Heart left ventricle (tissue), 16 donors: ENCODE measurements at places on chromosomes 6 and 20. TPM values are rescaled to one million over a fixed set of nuclear protein-coding genes. Genes with fewer than 3 reads are reported as not detected.

ZC2HC1B gene
- not detected for total RNA-seq

LAMA4 gene
- 86.6 TPM for total RNA-seq

DNA sequence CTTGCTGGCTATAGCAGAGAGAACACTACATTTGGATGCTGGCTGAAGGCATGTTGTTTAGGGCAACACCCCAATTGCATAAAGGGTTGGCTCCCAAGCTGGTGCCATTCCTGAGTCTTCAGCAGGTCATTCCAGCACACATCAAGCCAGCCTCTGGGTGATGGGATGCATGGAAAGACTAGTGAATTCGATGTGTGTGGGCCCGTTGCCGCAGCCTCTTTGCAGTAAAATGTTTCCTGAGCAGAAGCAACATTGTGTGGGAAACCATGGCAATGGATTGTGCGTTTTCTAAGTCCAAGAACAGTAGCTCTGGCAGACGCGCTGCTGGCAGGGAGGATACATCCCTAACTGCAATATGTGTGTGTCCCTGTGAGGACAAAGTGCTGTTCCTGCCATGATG is 142.4 kb upstream of the SLC24A3 start:
- no peaks in the 10 kb centered on the region for H3K4me1 ChIP-seq
- no peak overlapping the region for H3K27ac ChIP-seq
- H3K4me3 ChIP-seq = no peak overlapping the region
- DNase-seq = no peak
- H3K27me3 ChIP-seq = no peaks in the 10 kb centered on the region
- no peaks in the 10 kb centered on the region for H3K36me3 ChIP-seq

GRCh38 chr6:39338397-39338796 is 15.9 kb upstream of the KCNK16 start:
- no peaks in the 10 kb centered on the region for H3K27me3 ChIP-seq
- peaks cover 16% of the 10 kb centered on the region for H3K4me1 ChIP-seq
- no peak overlapping the region for H3K27ac ChIP-seq
- no peaks in the 10 kb centered on the region for H3K36me3 ChIP-seq
- H3K4me3 ChIP-seq = no peak overlapping the region

DNA sequence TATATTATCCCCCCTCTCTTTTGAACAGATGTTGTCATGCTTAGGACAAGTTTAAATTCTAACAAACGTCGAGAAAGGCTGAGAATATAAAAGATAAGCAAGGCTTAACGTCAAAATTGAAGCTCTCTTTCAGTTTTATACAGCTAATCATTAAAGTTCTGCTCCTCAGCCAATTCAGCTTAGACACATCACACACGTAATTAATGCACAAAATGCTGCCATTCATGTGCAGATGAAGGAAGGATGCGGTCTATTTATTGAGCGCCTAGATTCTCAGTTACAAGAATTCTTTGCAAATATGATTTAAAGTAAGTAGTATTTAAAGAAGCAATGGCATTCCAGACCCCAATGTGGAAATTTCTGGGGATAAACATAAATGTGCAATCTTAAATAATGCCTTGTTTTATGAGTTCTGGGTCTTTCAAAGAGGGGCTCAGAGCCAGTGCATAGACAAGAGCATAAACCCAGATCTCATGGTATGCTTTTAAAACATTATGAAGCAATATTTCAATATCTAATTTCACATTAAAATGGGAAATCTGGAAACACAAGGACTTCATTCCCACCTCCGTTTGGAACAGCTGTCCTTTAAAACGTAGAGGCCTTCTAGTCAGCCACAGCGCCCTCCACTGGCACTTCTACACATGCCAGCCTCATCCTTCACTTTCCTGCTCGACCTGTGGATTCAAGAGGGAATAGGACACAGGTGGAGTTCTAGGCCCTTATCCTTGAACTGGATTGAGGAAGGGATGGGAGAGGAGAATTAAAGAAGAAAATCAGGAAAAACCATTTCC is 85.8 kb downstream of the LYRM4 start:
- H3K27ac ChIP-seq = no peak overlapping the region
- no peaks in the 10 kb centered on the region for H3K27me3 ChIP-seq
- H3K36me3 ChIP-seq = no peaks in the 10 kb centered on the region
- DNase-seq = no peak
- H3K4me1 ChIP-seq = no peaks in the 10 kb centered on the region
- H3K4me3 ChIP-seq = no peak overlapping the region

DNA sequence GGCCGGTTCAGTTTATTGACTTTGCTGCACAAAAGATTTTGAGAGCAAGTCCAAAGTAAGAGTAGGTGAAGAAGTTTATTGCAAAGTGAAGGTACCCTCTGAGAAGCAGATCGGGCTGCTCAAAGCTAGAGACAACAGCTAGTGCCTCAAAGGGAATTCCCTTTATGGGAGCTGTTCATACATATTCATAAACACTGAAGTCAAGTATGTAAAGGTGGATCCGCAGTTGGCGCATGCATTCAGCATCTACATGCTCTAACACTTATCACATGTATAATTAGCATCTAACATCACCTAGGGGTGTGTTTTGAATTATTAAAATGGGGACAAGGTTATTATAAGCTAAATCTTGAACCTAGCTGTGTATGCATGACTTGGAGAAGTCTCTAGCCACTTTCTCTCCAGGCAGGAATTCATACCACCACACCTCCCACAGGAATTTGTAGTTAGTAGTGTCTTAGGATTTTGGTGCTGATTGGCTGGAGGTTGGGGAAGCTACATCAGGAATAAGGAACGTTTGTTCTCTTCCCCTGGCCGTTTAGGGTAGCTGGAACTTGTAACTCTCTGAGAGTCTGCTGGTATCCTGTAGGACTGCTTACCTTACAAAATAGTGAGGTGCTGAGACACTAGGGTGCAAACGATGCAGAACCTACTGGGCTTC is 1633.9 kb downstream of the GRIK2 start:
- H3K36me3 ChIP-seq = no peaks in the 10 kb centered on the region
- H3K27me3 ChIP-seq = no peaks in the 10 kb centered on the region
- no peak overlapping the region for H3K27ac ChIP-seq

GRCh38 chr6:138161338-138162110 is at the start of gene ARFGEF3:
TSS of gene ARFGEF3 (plus strand) at chr6:138161939. CDS start at chr6:138162087, 148 bp downstream.
- no peaks in the 10 kb centered on the region for H3K36me3 ChIP-seq
- H3K4me1 ChIP-seq = no peaks in the 10 kb centered on the region
- peak; percentile 69 for DNase-seq
- H3K4me3 ChIP-seq = peak within 1 kb of the TSS; percentile 66
- peaks cover 23% of the 10 kb centered on the region for H3K27me3 ChIP-seq

DNA sequence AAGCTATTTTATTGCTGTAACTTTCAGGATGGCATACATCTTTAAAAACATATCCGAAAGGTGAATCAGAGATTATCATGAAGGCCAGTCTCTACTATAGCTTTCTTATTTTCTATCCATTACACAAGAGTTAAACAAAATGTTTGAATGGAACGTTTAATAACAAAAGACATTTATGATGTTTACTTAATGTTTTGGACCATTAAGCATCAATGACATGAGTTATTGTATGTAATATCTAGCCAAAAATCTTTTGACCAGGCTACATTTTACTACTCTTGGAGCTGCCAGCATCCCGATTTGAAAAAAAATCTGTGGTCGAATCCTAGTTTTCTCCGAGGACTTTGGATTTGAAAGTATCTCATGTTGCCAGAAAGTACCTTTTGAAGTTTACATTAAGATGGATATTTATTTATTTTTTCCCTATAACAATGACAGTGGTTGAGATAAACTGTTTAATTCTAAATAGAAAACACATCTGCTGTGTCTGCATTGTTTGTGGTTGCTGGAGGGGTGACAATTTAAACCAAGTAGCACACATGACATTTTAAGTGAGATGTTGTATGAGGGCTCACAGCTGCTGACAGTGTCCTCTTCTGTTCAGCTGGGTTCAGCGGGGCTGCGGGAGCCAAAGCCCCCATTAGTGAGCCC is 293.7 kb upstream of the TCF21 start:
- DNase-seq = no peak
- no peak overlapping the region for H3K4me3 ChIP-seq
- H3K27ac ChIP-seq = no peak overlapping the region
- no peaks in the 10 kb centered on the region for H3K4me1 ChIP-seq
- no peaks in the 10 kb centered on the region for H3K36me3 ChIP-seq

IFT52 gene
- 4.9 TPM for total RNA-seq

DNA sequence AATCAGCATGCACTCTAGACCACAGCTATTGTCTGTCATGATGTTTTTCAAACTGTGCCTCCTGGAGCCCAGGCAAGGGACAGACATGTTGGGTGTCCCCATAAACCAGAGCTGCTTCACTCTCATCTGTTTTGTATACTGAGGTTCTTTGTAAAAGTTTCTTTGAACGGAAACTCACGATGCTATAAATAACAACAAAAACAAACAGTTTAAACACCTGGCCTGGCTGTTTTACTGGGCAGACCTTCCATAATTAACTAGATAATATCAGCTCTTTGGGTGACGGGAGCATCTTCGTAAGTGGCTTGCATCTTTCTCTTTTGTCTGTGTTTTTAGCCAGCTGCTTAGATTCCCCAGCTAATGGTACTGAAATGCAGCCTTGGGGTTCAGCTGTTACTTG is 190.3 kb downstream of the ZDHHC14 start:
- no peak overlapping the region for H3K4me3 ChIP-seq
- no peaks in the 10 kb centered on the region for H3K4me1 ChIP-seq
- no peak for DNase-seq
- H3K36me3 ChIP-seq = no peaks in the 10 kb centered on the region
- H3K27me3 ChIP-seq = no peaks in the 10 kb centered on the region
- no peak overlapping the region for H3K27ac ChIP-seq

GRCh38 chr6:52243282-52243893 is 912 bp downstream of the IL17F start:
- DNase-seq = no peak
- no peaks in the 10 kb centered on the region for H3K36me3 ChIP-seq
- H3K4me3 ChIP-seq = no peak overlapping the region
- H3K27me3 ChIP-seq = no peaks in the 10 kb centered on the region
- no peaks in the 10 kb centered on the region for H3K4me1 ChIP-seq

GRCh38 chr6:16921399-16922110 is 160.3 kb upstream of the ATXN1 start:
- H3K27me3 ChIP-seq = no peaks in the 10 kb centered on the region
- no peaks in the 10 kb centered on the region for H3K36me3 ChIP-seq
- no peak overlapping the region for H3K4me3 ChIP-seq
- DNase-seq = no peak
- no peak overlapping the region for H3K27ac ChIP-seq
- no peaks in the 10 kb centered on the region for H3K4me1 ChIP-seq

- H3K36me3 ChIP-seq = no peaks in the 10 kb centered on the region
- no peak for DNase-seq
- H3K4me1 ChIP-seq = peaks cover 4% of the 10 kb centered on the region
Measured at GRCh38 chr6:12890171-12890790, 173.7 kb downstream of the PHACTR1 start.

DNA sequence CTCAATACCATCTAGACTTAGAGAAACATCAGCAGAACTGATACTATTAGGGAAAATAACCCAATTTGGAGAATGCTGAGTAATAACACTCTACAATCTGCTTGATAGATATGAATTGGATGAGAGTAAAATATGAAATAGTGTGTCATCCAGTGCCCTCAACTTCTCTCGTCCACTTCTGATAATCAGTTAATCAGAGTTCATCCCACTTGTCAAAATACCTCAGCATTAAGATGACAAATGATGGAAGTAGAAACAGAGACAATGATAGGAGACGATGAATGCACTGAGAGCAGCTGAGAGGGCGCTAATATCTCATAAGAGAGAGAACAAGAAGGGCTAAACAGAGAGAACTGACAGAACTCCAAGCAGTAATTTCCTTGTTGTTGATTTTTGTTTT is 699.6 kb downstream of the EPHA7 start:
- H3K4me1 ChIP-seq = no peaks in the 10 kb centered on the region
- no peaks in the 10 kb centered on the region for H3K27me3 ChIP-seq
- H3K36me3 ChIP-seq = no peaks in the 10 kb centered on the region
- H3K27ac ChIP-seq = no peak overlapping the region
- no peak overlapping the region for H3K4me3 ChIP-seq

EEF1A2 gene
- 1,331 TPM for total RNA-seq

- H3K4me1 ChIP-seq = no peaks in the 10 kb centered on the region
- no peaks in the 10 kb centered on the region for H3K27me3 ChIP-seq
- H3K4me3 ChIP-seq = no peak overlapping the region
- peaks cover 94% of the 10 kb centered on the region for H3K36me3 ChIP-seq
- no peak for DNase-seq
- H3K27ac ChIP-seq = no peak overlapping the region
Measured at GRCh38 chr20:38429301-38429700, 5.8 kb downstream of the SNHG17 start.

- H3K4me3 ChIP-seq = no peak overlapping the region
- no peaks in the 10 kb centered on the region for H3K27me3 ChIP-seq
- H3K27ac ChIP-seq = no peak overlapping the region
- no peaks in the 10 kb centered on the region for H3K4me1 ChIP-seq
- peaks cover 54% of the 10 kb centered on the region for H3K36me3 ChIP-seq
Measured at GRCh38 chr20:51692806-51693400, 75.3 kb downstream of the ATP9A start.

RSPO4 gene
- total RNA-seq = not detected

GRCh38 chr20:38673261-38673660 is 51.0 kb upstream of the SLC32A1 start:
- no peak overlapping the region for H3K4me3 ChIP-seq
- H3K27me3 ChIP-seq = peaks cover 43% of the 10 kb centered on the region

- no peaks in the 10 kb centered on the region for H3K27me3 ChIP-seq
- no peak overlapping the region for H3K4me3 ChIP-seq
- H3K27ac ChIP-seq = no peak overlapping the region
- no peaks in the 10 kb centered on the region for H3K36me3 ChIP-seq
- H3K4me1 ChIP-seq = no peaks in the 10 kb centered on the region
Measured at GRCh38 chr6:146194434-146194833, 165.6 kb downstream of the GRM1 start.

DNA sequence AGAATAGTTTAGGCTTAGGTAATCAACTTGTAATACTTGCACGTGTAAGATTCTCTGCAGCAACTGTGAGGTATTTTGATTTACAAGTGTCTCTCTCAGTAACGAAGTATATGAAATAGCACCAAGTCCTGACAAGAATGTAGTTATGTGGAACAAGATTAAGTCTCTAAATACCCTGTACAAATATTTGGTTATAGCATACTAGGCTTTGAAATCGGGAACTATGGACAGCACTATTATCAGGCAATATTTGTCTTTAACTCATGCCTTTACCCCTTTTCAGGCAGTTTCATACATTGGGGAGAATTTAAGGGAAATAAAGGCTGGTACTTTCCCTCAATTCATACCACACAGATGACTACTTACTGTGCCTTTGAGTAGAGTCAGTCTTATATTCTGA is 93.2 kb downstream of the GRIK2 start:
- no peak for DNase-seq
- H3K36me3 ChIP-seq = no peaks in the 10 kb centered on the region
- H3K4me3 ChIP-seq = no peak overlapping the region
- H3K27ac ChIP-seq = no peak overlapping the region
- no peaks in the 10 kb centered on the region for H3K4me1 ChIP-seq
- H3K27me3 ChIP-seq = no peaks in the 10 kb centered on the region

TUBB2B gene
- 1.5 TPM for total RNA-seq
